ENCODE measurements at places on chromosomes 6 and 20.

DNA sequence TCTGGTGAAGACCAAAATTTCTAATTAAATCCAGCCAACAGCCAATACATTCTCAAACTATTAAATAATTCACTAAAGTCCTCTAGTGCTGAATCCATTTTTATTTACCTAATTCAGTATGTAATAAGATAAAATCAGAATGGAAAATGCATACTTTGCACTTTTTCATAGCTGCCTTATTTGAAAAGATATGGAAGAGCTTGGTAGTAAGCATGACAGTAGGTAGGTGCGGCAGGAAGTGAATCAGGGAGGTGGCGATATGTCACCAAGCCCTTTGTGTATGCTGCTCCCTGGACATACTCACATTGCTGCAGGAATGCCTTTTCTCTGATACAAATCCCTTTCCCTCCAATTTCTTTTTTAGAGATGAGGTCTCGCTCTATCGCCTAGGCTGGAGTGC is 10.2 kb upstream of the TGM3 start:
- DNase-seq: no peak

- peak; percentile 24 for DNase-seq
Measured at GRCh38 chr6:31681135-31681671, 336 bp upstream of the LY6G5C start.

DNA sequence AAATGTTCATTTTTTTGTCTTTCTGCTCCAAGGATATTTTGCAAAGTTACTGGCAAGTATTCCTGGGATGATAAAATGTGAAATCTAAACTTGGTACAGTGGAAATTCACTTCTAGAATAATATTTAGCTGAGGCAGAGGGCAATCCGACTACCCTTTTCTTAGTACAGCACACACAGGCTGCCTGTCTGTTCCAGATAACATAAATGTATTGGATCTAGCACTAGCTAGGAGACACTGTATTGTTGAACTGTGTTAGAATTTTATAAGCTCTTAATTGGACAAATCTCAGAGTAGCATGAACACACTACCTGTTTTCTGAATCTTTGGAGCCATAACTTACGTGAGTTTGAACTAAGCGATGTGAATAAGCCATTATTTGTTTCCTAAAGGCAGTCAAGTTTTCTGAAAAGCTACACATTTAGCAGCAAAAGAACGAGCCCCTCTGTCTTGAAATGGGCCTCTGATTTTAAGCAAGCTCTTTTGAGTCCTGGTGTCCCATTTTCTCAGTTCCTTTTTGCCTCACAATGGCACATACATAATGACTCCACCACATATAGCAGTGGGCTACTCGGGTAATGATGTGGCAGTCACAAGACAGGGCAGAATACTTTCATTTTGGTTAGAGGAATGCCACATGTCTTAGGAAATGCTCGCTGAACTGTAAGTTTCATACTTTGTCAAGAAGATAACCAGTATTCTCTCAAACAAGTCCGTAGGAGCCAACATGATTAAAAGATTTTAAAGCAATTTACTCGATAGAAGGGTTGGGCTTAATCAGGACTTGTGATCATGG is 116.5 kb upstream of the ESR1 start:
- no peak for DNase-seq

GRCh38 chr6:74249658-74250057 is 553.7 kb downstream of the CD109 start:
- DNase-seq: no peak

- no peak for DNase-seq
Measured at GRCh38 chr6:160973311-160974250, 18.0 kb upstream of the MAP3K4 start.

GRCh38 chr6:107128175-107128574 is 12.9 kb upstream of the BEND3 start:
- no peak for DNase-seq

GRCh38 chr6:4358414-4359107 is 223.2 kb upstream of the ECI2 start:
- DNase-seq: no peak

- DNase-seq: no peak
Measured at GRCh38 chr6:148790817-148791216, 44.0 kb downstream of the UST start.
